ENCODE measurements at places on chromosomes 2 and 18.

DNA sequence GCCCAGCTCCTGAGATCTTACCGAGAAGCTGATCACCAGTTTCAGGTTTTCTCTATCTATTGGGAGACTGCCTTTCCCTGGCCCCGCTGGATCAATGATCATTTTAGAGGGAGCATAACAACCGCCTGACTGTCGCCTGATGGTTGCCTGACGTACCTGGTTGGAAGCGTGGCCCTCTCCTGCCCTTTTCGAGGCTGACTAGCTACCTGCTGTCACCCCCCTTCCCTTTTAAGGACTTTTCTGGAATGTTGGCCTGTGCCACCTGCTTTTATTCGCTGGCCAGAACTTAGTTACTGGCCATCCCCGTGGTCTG is 562 bp upstream of the MFSD2B start:
- DNase-seq, result no peak

DNA sequence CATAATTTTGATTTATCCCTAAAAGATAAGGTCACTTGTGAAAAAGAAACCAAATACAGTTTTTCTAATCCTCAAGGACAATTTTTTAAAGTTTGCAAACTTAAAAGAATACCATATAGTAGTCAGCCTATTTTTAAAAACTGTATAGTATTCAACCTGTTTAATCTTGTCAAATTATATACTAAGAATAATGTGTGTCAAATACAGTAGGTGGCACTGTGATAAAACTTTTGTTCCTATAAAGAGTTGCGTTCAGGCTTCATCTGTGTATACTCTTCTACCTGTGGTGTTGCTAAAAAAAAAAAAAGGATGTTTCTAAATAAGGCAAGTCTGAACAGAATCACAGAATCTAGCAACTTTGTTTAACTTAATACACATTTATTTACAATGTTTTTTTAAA is 68.6 kb downstream of the CCDC138 start:
- no peak for DNase-seq

- DNase-seq, result no peak
Measured at GRCh38 chr2:23510471-23510870, 125.5 kb downstream of the KLHL29 start.

GRCh38 chr18:71797554-71797953 is 746.6 kb downstream of the CBLN2 start:
- no peak for DNase-seq

- no peak for DNase-seq
Measured at GRCh38 chr2:191539068-191539467, 138.9 kb upstream of the NABP1 start.

DNA sequence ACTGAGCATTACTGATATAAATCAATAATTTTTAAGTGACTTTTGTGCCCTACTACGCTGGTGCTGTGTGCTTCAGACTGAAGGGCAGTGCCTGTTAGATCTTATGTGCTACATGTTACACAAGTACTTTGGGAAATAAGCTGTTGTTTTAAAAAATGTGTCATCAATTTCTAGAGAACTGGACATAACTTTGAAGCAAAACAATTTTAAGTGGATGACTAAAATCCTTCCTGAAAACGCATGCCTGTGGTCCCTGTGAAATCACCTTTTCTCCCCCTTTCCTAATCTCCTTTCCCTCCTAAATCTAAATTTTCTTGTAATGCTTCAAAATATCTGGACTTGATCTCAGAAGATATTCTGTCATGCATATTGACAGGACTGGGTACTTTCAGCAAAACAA is 7.1 kb upstream of the IL1RL1 start:
- no peak for DNase-seq

DNA sequence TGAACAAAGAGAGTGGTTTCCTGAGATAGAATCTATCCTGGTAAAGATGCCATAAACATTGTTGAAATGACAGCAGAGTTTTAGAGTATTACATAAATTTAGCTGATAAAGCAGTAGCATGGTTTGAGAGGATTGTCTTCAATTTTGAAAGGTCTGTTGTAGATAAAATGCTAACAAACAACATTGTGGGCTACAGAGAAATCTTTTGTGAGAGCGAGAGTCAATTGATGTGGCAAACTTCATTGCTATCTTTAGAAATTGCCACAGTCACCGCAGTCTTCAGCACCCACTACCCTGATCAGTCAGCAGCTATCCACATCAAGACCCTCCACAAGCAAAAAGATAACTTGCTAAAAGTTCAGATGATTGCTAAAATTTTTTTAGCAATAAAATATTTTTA is 17.5 kb downstream of the VRK2 start:
- DNase-seq, result no peak

DNA sequence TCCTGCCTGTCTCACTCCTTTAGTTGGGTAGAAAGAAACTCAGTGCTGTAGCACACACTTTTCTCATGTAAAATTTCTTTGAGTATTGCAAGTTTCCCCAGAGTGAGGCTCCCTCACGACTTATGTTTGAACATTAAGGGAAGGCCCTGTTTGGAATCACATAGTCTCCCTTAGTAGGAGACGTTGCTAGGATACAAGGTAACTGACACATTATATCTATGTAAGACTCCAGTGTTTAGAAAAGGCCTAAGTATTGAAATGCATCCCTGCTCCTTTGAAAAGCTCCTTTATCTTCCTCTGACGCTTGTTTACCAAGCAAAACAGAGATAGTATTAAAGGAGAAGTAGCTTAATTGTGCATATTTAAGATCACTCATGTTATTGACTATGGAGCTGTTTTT is 248.2 kb downstream of the PHLPP1 start:
- DNase-seq, result no peak

- no peak for DNase-seq
Measured at GRCh38 chr2:158500333-158500732, 43.6 kb downstream of the PKP4 start.

GRCh38 chr2:207683879-207684627 is 27.4 kb upstream of the CCNYL1 start:
- no peak for DNase-seq

DNA sequence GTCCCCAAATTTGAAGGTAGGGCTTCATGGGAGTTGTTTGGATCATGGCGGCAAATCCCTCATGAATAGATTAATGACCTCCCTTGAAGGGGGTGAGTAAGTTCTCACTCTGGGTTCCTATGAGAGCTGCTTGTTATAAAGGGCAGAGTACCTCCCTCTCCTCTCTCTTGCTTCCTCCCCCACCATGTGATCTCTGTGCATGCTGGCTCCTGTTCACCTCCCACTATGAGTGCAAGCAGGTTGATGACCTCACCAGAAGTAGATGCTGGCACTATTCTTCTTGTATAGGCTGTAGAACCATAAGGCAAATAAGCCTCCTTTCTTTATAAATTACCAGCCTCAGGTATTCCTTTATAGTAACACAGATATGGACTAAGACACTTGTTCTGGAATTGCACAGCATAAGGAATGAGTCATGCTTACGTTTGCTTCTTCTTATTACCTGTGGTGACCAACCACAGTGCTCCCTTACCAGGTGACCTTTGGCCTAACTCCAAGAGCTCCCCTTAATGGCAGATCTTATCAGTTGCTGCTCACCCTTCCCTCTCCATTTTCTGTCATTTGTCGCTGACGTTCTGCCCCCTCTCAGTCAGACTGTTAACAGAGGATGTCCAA is 559.5 kb upstream of the GCFC2 start:
- DNase-seq, result no peak

GRCh38 chr18:75563150-75563549 is 135.6 kb upstream of the SMIM21 start:
- no peak for DNase-seq

DNA sequence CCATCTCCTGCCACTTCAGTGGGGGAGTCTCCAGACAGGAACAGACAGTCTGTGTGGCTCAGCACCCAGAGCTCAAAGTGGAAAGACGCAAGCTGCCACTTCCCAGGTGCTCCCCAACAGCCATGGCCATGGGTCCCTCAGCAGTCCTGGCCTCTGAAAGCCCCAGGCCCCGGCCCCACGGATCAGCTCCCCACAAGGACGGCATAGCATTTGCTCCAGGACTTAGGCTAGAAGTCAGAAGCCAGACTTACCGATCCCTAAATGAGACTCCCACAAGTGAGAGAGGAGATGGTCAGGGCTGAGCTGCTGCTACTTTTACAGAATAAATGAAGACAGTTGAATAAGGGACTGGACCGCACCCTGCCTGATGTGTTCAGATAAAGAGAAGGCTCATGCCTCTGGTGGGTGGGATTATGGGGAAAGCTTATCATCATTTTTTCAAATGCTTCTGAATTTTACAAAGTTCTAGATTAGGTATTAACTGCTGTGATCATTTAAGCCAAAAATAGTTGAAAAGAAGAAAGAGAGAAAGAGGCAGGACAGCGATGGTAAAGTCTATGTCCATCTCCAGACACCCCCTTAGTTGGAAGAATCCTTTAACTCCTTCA is 50.5 kb downstream of the ADD2 start:
- DNase-seq, result no peak

DNA sequence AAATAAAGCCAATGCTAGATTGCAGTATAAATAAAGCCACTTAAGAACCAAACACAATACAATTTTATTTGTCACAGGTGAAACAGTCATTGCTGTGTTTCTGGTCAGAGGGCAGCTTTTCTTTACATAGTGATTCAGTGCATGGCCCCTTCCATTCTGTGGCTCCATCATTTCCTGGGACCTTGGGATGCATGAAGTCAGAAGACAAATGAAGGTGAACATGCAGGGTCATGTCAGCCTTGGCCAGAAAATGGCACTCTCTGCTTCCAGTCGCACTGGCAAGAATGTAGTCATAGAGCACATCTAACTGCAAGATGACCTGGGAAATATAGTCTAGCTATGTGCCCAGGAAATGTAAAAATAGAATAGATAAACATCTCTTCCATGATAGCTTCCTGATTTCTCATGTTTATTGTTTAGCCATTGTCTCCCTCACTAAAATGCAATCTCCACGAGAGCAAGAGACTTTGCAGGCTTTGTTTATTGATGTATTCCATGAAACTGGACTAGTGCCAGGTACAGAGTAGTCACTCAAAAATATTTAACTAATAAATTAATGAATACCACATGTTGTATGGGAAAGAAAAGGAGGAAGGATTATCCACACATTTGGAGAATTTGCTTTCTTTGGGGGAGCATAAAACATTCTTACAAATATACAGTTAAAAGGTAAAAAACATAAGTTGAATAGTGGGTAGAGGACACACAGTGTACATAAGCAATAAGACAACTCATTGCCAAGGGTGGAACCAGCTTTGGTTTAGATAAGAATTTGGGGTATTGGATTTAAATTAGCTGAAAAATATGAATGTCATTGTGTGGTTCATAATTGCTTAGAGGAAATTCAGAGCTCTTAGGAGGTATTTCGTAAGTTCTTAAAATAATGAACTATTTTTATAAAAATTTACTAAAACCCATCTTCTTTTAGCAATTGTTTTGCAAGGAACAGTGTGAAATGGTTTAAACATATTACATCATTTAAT is 343.8 kb downstream of the PID1 start:
- DNase-seq, result no peak

DNA sequence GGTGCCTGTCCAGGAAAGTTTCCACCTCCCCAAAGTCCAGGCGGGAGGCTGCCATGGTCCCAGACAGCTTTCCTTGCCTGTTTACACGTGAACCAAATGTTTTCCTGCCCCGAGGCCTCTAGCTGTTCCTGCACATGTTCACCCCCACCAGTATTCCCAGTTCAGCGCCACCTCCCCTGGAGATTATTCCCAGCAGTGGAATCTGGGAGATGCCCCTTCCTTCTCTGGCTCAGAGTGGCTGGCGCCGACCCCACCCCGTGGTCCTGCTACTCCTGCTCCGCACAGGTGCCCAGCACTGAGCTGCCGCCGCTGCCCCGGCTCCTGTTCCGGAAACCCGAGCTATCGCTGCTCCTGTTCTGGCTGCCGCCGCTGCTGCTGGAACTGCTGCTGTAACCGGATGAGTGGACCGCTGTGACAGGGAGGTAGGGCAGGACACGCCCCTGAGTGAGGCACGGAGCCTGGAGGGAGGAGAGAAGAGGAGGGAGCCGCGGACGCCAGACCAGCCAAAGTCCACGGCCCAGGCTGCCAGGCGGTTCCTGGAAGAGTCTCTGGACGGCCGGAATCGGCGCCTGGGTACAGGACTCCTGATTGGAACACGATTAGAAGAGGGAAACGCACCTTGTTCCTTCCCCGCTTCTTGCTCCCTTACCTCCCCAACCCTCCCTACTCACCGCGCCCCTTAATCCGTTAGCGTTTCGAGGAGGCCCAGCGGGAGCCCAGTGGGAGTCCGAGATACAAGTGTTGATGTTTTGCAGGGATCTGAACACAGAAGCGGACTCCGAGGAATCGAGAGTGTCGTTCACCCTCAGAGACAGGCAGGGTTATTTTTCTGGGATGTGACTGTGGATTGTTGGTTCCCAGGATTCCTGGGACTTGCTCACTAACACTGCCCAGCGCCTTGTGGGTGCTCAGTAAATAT is at the start of gene PDE11A:
TSS of gene PDE11A (minus strand) at position 395 of the 919 bp plus-strand sequence. CDS start at position 55, 340 bp downstream.
- DNase-seq, result no peak

DNA sequence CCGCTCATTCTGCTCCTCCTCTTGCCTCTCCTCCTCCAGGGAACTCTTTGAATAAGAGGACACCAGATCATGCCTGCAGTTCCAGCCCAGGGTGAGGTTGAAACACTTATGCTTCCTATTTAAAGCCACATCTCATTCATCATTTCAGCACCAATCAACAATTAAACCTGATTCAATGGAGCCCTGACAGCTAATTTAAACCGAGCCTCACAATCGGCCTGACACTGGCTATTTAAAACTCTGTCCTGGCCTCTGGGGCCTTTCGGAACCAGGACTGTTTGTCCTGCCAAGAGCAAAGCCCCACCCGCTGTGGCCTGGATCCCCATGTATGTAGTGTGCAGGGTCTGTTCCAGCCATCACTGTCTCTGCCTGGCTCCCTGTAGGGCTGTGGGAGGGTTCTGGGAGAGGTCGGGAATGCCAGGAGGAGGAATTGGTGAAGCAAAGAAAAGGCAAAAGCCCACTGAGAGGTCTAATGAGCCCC is 97.4 kb downstream of the MCFD2 start:
- no peak for DNase-seq

DNA sequence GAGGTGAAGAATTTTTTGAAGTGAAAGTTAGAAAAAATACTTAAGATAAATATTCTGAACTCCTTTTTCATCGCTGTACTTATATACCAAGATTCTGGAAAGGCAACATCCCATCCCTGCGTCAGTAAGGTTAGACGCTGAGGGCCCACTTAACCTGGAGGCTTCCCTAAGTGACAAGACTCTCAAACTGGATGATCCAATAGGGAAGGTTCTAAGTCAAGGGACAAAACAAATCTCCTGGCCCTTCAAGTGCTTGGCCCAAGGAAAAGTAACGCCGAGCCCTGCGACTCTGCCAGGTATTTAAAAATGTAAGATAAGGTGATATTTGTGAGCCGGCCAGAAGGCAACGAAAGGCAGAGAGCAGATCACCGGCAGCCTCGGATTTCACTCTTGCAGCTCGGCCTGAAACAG is 1.3 kb downstream of the STK39 start:
- no peak for DNase-seq

GRCh38 chr2:26975102-26975501 is 4.7 kb downstream of the MAPRE3 start:
- DNase-seq, result no peak
